HFF-Myc (cell line): ENCODE measurements at places on chromosomes 2 and 18.

DNA sequence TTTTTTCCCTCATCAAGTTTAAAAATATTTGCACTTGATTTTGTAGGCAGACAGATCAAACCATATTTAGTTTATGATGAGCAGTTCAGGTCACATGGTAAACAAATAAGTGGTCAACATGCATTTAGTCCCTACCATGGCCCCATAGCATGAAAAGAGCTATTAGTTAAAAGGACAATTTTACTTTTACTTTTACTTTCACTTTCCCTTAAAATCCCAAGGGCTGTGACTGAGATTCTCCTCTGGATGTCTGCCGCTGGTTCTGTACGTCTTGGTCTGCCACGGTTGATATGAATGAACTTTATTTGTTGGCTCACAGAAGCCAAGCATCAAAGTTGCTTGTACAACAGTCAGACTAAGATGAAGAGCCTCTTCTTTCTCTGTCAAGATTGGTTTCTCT is 626.2 kb upstream of the CDH7 start:
- DNase-seq: no peak

GRCh38 chr2:7356909-7357584 is 439.8 kb downstream of the RNF144A start:
- DNase-seq: no peak

DNA sequence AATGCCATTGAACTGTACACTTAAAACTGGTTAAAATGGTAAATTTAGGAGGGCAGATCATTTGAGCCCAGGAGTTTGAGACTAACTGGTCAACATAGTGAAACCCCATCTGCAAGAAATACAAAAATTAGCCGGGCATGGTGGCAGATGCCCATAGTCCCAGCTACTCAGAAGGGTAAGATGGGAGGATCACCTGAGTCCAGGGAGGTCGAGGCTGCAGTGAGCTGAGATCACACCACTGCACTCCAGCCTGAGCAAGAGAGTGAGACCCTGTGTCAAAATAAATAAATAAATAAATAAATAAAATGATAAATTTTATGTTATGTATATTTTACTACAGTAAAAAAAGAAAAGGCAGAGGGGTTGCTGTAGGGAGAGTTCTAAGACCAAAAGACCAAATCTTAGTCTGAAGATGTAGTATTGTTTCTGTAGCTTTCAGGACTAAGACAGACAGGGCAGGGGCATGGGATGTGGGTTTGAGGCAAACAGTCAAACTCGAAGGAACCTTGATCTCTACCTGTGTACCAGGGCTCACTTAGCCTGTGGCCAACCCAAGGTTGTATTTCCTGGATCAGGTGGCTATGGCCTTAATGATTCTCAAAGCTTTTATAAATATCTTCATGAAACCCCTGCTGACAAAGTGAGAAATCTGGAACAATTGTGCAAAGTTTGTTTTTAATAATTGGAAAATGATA is 316.7 kb downstream of the CYRIA start:
- no peak for DNase-seq

DNA sequence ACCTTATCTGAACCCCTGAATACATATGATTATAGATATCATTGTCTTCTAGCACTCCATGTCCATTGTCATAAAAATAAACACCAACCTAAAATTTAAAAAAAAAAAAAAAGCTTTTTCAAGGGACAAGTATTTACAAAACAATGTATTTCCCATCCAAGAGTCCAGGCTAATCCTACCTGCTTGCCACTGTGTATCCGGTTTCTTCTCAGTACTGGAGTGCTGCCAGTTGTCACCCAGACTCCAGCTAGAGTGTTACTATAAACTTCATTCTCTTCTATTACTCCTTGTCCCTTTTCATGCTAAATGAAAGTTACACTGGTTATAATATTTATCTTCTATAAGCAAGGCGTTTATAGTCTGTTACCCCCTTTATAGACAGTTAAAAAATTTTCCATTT is 35.8 kb downstream of the MSH6 start:
- DNase-seq: no peak

- DNase-seq: no peak
Observed at GRCh38 chr2:223978451-223978850, 21.2 kb downstream of the MRPL44 start.

DNA sequence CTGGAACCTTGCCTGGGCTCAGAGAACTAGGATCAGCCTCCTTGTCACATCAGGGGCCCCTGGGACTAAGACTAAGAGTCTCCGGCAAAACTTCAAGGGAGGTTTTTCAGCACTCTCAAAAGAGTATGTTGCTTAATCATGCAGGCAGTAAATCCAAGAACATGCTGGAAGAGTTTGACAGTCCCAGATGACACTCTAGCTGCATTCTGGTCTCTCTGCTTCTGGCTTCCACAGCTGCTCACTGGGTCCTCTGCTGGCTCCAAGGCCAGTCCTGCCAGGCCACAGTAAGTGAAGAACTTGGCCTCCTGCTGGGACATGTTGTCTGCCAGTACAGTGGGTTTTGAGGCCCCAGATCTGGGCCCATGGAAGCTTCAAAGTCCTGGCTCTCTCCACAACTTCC is 45.2 kb upstream of the IL1RL1 start:
- DNase-seq: no peak

- DNase-seq: no peak
Observed at GRCh38 chr2:26563686-26564085, 77.5 kb downstream of the CIB4 start.

- no peak for DNase-seq
Observed at GRCh38 chr2:27773959-27774358, 2.4 kb downstream of the MRPL33 start.
